ENCODE measurements at places on chromosomes 16 and 17.

DNA sequence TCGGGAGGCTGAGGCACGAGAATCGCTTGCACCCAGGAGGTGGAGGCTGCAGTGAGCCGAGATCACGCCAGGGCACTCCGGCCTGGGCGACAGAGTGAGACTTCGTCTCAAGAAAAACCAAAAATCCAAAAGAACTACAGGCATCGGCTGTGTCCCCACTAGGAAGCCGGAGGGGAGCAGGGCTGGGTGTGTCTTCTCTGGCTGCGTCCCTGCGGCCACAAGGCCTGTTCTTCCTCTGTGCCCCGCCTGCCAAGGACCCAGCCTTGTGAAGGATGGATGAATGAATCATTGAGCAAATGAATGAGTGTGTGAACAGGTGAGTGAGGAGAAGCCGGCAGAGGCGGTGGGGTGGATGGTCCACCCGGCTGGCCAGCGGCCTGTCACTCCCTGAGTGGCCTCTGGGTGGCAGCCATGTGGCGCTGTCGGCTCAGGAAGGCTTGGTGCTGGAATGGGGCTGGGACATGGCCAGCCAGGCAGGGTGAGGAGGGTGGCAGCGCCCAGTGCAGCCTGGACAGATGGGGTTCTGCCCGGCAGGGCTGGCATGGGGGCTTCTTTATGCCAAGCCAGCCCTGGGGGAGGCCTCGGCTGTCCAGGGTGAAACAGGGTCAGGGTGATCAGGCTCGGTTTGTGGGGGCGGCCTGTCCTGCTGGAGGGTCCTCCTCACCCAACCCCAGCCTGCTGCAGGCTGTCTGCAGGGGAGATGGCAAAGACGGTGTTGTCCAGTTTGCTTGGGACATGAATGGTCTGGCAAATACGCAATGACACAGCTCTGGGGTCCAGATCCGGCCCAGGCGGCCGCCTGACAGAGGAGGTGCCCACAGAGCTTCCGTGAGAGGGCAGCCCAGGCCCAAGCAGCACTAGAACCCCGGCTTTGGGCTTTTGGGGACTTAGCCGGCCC is 21.7 kb downstream of the SLC25A10 start:
- peak; percentile 67 for DNase-seq

DNA sequence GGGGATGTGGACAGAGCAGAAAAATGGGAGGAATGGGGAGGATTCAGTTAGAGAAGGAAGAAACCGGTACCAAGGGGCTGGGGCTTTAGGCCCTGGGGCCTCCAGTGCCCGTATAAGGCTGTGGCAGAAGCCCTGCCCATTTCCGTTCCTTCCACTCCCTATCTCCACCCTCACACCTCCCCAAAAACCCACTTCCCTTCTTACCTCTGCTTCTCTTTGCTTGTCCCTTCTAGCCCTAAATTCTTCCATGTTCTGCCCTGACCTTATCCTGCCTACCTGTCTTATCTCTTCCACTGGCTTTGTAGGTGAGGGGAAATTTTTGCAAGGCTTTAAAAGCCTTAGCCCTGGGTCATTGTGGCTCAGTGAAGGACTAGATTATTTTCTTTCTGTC is 4.1 kb downstream of the RNF167 start:
- DNase-seq = no peak

GRCh38 chr17:20206591-20206990 is 197.4 kb downstream of the SPECC1 start:
- DNase-seq = no peak

DNA sequence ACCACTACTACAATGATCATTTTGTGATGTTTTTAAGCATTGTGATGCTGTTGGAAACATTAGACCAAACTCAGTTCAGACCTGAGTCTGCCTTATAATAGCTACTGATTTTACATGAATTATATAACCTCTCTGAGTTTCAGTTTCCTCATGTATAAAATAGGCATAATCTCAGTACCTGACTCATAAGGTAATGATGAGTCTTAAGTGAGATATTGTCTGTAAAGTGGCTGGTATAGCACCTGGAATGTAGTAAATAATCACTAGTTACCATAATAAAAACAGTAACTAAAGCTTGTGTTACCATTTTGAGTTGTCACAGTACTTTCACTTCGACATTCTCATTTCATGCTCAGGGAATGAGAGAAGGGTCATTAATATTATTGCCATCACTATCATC is 381.5 kb upstream of the SALL1 start:
- DNase-seq = no peak

DNA sequence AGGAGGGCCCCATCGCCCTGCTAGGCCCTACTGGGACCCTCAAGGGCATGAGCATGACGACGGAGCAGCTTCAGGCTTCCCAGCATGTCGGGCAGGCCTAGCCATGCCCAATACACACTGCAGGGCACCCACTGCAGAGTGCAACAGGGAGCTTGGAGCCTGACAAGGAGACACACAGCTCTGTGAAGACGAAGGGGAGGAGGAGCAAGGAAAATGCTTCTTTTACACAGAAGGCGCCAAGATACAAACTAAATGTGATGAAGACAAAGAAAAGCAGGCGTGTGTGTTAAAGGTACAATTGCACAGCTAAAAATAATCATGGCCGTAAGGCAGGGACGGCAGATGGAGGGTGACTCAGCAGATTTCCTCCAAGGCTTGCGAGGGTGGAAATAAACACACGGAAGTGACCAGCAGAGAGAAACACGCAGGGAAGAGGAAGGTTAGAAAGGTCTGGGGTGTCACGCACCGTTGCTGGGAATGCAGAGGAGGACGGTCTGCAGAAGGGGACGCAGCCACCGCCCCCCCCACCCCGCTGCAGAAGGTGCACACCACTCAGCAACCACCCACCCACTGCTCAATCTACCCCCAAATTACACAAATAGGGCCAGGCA is 108.5 kb downstream of the ZNF778 start:
- DNase-seq = no peak

- DNase-seq = no peak
Measured at GRCh38 chr17:82930924-82931698, 91.3 kb upstream of the ZNF750 start.

DNA sequence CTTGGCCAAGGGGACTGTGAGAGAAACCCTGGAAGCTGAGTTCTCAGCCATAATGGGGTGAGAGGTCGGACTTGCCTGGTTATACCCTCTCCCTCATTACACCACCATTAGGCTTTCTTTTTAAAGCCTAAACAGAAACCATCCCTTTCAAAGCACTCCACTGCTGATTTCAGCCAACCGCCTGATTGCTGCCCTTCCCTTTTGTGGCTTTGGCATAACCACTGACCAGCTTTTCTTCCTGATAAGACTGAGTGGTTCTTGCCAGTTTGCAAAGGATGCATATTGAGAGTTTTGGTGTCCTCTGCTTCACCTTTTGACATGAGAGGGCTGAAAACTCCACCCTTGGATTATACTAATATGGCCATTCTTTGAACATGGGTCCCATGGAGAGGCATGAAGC is 308.2 kb upstream of the GOT2 start:
- no peak for DNase-seq

- DNase-seq = peak; percentile 58
Measured at GRCh38 chr17:58391302-58391984, 25.9 kb downstream of the RNF43 start.
